ENCODE measurements at places on chromosomes 3 and 15. TPM values are rescaled to one million over a fixed set of nuclear protein-coding genes. Genes with fewer than 3 reads are reported as not detected.

The ERICH6 gene
- not detected for total RNA-seq

The ZNF660 gene
- total RNA-seq: 1.5 TPM

The FETUB gene
- not detected for total RNA-seq

The SKOR1 gene
- total RNA-seq: not detected

The WDR49 gene
- total RNA-seq: not detected

The RABL3 gene
- 17.8 TPM for total RNA-seq

The KBTBD12 gene
- total RNA-seq: not detected

The CCDC54 gene
- total RNA-seq: not detected

The GP9 gene
- total RNA-seq: not detected

The IGF2BP2 gene
- 67.6 TPM for total RNA-seq

The ACTRT3 gene
- 3.7 TPM for total RNA-seq

The SSR3 gene
- total RNA-seq: 214 TPM

The TM4SF4 gene
- total RNA-seq: not detected

All from bronchus fibroblast of lung (primary cell).